NCI-H510A treated with DMSO at 0.1 percent for 48 hours (cell line): ENCODE measurements at places on chromosomes 2 and 18.

GRCh38 chr2:11809586-11810236, 63.3 kb downstream of the LPIN1 start:
- DNase-seq, result no peak

DNA sequence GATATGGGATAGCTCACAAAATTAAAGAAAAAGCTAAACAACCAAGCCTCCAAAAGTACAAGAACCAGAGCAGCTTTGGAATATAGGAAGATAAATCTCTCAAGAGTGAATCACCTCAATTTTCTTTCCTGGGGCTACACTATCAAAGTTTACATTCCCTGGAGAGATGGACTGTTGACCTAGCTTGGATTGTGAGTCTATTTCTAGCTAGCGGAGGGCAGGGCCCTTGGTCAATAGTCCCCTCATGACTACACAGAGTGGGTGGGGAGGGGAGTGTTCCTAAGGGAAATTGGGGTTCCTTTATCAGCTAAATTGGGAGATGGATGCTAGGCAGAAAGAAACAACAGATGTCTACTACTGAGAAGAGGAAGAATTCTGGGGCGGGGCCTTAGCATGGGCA, 29.9 kb upstream of the EIF2AK3 start:
- no peak for DNase-seq

DNA sequence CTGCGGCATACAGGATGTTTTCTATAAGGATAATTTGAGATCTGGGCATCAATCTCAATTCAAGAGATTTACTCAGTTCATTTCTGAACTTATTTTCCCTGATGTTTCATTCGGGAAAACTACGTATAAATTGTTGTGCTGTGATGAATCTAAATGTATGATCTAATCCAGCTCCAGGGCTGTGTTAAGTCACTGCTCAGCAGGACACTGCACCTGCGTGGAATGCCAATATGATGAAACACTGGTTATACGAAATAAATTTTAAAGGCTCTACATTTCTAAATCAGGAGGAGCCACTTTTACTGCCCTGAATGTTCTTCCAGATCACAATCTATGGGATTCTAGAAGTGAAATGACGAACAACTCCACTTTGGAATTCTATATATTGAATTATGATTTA, 259.0 kb downstream of the HNMT start:
- no peak for DNase-seq

- DNase-seq, result no peak
Measured at GRCh38 chr2:169009865-169010579, 21.1 kb downstream of the ABCB11 start.

- DNase-seq, result no peak
Measured at GRCh38 chr2:202564226-202564625, 70.5 kb upstream of the FAM117B start.

DNA sequence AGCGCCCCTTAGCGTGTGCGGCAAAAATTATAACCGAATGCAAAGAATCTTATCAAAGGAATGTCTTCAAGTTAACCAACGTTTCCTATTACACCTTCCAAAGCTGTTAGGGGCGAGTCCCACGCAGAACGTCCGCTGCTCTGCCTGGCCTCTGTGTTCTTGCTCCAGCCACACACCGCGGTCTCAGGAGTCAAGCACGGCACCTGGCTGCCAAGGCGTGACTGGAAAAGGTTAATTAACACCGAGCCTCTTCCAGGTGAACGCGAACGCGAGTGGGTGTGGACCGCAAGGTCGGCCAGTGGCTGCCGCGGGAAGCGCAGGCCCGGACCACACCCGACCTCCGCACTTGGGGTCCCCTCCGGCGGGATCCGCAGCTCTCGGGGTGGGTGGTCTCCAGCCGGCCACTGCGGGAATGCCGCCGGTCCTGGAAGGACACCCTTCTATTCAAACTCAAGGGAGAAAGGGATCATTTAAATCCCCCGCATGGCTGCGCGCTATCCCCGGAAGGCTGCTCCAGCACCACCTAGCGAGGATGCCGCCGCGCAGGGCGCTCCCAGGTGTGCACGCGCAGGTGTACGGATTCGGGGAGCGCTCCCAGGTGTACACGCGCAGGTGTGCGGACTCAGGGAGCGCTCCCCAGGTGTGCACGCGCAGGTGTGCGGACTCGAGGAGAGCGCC, 830 bp downstream of the CYB5A start:
- peak; percentile 86 for DNase-seq

- DNase-seq, result no peak
Measured at GRCh38 chr18:59268127-59268720, 5.0 kb downstream of the RAX start.

DNA sequence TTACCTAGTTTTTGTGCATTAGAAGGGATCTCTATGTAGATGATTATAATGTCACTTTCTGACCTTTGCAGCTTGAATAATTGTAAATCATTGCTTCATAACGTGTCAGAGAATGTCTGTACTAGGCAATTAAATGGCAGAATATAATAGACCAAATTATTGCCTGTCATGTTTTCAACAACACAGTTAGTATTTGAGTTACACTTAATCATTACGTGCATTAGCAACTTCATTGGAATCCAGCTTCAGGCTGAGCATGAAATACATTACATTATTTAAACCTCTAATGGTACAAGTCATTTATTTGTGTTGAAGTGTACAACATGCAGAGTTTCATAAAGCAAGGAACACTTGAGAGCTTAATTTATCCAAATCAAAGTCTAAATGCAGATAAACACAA, 48.0 kb downstream of the ZNF407 start:
- no peak for DNase-seq

DNA sequence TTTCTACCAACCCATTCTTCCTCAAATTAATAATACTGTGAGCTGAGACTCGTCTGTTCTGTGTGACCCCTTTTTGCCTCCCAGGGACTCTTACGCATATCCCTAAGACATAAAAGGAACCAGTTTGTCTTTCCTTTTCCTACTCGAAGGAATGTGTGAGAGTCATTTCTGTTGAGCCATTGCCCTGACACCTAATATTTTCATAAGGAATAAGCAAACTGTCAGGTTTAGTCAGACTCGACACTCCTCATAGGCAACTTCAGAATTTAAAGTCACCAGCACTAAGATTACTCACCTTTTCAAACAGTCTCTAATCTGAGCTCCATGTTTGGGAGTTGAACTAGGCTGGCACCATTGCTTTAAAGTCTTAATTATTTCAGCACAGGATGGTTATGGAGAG, 305.5 kb downstream of the IKZF2 start:
- no peak for DNase-seq

DNA sequence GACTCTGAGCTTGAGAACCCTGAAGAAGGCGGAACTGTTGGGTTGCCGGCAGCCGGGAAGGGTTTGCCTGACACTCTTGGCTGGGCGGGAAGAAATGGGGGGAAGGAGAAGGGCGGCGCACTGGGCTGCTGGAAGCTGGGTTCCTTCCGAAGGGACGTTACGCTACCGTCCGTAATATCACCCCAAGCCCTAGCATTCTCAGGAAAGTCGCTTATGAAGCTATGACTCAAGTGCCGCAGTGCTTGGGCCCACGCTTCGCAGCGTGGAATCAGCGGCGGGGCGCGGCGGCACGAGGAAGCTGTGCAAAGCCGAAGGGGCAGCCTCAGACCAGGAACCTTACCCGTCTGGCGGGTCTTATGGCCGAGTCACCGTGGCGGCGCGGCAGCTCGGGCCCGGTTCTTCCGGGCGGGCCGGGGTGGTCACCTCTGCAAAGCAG, 50.2 kb upstream of the SIGLEC15 start:
- DNase-seq, result peak; percentile 33

DNA sequence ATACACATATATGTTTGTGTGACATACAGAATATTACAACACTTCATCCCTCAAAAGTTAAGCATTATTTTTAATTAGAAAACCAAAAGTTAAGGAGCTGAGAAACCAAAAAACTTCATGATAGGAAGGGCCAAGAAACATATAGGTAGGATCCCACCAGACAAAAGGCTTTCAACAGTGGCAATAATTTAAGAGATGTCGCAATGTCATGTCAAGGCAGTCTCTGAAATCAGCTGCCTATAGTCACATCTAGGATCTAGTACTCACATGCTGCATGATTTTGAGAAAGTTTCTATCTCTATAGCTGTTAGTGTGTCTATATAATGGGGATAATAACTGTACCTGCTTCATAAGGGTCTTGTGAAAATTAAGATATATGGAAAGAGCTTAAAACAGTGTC, 72.7 kb downstream of the SPIRE1 start:
- DNase-seq, result no peak

DNA sequence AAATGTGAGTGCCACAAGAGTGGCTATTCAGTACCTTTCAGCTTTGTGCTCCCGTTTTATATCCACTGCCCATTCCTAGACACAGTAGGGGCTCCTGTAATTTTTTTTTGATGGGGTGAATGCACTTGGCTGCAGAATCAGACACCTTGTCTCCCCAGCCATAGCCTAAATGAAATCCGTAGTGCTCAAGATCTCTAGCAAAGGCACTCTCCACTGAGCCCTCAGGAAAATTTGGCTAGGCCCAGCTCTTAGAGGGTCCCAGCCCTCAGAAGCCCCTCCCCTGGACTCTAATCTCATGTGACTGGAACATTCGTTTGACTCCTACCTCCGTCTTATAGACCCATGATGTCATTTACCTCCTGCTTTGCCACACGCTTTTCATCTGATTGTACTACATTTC, 323.9 kb downstream of the SMAD2 start:
- DNase-seq, result no peak

DNA sequence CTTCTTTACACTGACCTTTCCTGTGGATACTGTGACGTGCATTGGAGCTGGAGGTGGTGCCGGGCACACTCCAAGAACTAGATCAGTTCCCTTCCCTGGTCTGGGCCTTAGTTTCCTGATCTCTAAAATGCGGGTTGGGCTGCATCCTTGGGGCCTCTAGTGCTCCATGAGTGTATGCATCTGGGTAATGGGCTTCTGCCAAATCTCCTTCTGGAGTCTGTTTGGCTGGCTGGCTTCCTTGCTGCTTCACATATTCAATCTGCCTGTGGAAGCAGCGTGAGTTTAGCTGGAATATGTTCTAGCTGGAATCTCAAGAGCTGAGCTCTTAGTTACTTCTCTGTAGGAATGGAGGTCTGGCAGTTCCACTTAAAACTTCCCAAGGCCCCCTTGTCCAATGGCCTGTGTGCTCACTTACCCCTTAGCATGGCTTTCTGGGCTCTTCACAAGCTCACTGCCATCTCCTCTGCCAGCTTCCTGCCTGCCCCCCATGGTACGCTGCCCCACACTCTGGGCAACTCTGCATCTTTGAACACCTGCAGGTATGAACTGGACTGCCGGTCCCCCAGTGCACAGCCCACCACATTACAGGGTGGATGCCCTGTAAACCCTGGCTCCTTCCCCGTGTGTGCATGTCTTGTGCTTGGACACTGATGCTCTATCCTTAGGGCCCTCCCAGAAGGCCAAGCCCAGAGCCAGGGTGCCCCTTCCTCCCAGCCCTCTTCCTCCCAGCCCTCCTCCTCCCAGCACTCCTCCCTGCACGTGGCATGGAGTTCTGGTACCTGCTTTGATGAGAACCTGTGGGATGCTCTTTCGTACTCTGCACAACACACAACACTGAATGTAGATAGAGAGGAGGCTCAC, 103.6 kb upstream of the SMAD2 start:
- DNase-seq, result no peak

DNA sequence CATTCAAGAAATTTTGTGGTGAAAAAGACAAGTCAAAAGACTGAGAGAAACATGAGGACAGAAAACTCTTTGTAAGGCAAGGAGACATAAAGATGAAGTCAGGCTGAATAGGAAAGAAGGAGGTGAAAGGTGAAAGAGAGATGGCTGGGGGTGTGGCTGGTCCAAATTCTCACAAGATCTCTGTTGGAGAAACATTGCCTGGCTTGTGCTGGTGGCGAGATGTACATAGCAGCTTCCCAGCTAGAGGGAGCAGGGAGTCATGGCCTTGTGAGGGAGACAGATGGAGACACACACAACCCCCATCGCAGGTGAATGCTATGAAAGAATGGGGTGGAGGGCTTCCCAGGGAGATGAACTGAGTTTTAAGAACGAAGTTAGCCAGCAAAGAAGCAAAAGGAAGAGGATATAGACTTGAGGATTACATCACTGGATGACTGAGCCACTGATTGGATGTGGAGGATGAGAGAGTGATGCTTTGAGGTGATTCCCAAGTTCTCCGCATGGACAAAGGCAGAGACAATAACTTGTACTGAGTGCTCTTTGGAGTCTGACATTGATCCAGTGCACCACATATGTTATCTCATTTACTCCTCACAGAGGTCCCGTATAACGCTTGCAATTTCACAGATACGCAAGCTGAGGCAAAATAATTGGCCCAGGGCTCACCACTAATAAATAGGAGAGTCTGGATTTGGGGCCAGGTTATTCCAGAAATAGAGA, 3.7 kb upstream of the EMX1 start:
- no peak for DNase-seq

GRCh38 chr2:120885749-120886148, 150.1 kb downstream of the GLI2 start:
- DNase-seq, result no peak
